ENCODE measurements at places on chromosomes 2 and 18.

- no peak for DNase-seq
Measured at GRCh38 chr2:48122166-48122565, 215.9 kb upstream of the FBXO11 start.

DNA sequence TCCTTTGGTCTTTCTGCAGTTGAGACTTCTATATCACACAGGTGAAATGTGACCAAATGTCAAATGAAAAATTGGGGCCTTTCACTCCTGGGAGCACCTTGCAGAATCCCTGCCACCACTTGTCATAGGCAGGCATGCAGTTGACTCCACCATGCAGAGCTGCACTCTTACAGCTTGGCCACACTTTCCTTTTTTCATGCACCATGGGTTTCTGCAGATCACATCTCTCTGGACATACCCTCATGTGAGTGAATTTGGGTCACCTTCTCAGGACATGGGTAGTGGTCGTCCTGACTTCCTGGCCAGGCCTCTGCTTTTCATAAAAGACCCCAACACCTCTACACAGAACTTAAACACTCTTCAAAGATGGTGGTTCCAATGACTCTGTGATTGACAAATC, 155.1 kb upstream of the RAB12 start:
- no peak for DNase-seq

GRCh38 chr2:32862269-32863055, 84.3 kb upstream of the LTBP1 start:
- no peak for DNase-seq

DNA sequence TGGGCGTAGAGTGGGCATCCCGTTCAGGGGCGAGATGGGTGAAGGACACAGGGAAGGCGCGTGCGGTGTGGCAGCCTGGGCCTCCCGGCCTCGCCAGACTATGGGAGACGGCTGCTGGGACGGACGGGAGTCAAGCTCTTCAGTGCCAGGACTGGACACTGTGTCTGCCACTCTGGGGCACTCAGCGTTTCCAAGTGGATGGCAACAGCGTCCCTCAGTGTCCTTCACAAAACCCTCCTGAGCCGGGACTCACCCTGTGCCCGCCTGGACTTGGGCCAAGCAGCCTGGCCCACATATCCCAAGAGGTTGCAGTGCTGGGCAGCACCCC, 16.3 kb upstream of the BOK start:
- no peak for DNase-seq

GRCh38 chr18:13242797-13243196, 24.2 kb downstream of the LDLRAD4 start:
- DNase-seq: no peak

- no peak for DNase-seq
Measured at GRCh38 chr2:201969938-201970785, 63.5 kb upstream of the FZD7 start.

All from activated T-cell treated with anti-CD3 and anti-CD28 coated beads, Interleukin-2, amount 50 U/mL, for 72 hours (primary cell).